ENCODE measurements at places on chromosomes 16 and 17. TPM values are rescaled to one million over a fixed set of nuclear protein-coding genes. Genes with fewer than 3 reads are reported as not detected.

Gene ASIC2
- total RNA-seq, result not detected

Gene CMTM2
- total RNA-seq, result not detected

Gene INO80E
- total RNA-seq, result 58.7 TPM

Gene DOC2A
- not detected for total RNA-seq

- H3K27me3 ChIP-seq, result no peaks in the 10 kb centered on the region
- no peaks in the 10 kb centered on the region for H3K4me1 ChIP-seq
- no peak for DNase-seq
- peaks cover 98% of the 10 kb centered on the region for H3K36me3 ChIP-seq
Measured at GRCh38 chr17:80382446-80382845, 32.5 kb upstream of the ENDOV start.

GRCh38 chr16:1485847-1486496 is 2.8 kb downstream of the PTX4 start:
- no peaks in the 10 kb centered on the region for H3K36me3 ChIP-seq
- H3K27ac ChIP-seq, result no peak overlapping the region
- no peaks in the 10 kb centered on the region for H3K27me3 ChIP-seq
- no peak for DNase-seq
- H3K4me1 ChIP-seq, result no peaks in the 10 kb centered on the region
- H3K4me3 ChIP-seq, result no peak overlapping the region

DNA sequence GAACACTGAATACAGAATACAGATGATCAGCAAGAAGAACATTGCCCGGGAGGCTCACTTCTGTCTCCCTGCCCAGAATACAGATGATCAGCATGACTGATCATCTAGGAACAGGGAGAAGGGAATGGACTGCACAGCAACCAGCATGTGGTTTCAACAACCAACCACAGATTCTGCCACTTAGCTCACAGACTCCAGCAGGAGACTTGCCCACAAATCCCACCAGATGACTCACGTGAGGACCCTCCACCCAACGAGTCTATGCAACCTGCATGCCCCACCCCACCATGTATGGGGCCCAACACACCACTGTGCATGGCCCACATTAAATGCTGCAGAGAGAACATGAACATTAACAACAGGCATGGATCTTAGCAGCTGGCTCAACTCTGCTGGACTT is 36.1 kb upstream of the ALOX12 start:
- H3K4me1 ChIP-seq, result no peaks in the 10 kb centered on the region
- H3K4me3 ChIP-seq, result no peak overlapping the region
- H3K27me3 ChIP-seq, result no peaks in the 10 kb centered on the region
- no peaks in the 10 kb centered on the region for H3K36me3 ChIP-seq
- no peak overlapping the region for H3K27ac ChIP-seq
- DNase-seq, result no peak

GRCh38 chr17:50877838-50878237 is 11.7 kb upstream of the TOB1 start:
- H3K36me3 ChIP-seq, result no peaks in the 10 kb centered on the region
- no peak overlapping the region for H3K27ac ChIP-seq
- DNase-seq, result no peak
- no peak overlapping the region for H3K4me3 ChIP-seq

DNA sequence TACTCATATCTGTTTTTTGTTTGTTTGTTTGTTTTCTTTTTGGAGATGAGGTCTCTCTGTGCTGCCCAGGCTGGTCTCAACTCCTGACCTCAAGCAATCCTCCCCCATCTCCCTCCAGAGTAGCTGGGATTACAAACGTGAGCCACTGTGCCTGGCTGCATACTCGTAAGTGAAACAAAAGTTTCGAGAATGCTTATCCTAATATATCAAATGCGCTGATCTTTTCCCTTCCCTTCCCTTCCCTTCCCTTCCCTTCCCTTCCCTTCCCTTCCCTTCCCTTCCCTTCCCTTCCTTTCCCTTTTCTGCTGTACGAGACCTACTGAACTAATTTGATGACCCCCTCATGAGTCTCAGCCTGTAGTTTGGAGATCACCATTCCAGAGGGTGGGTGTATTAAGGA is 122.1 kb downstream of the RGS9 start:
- no peak for DNase-seq
- H3K27me3 ChIP-seq, result no peaks in the 10 kb centered on the region
- H3K4me3 ChIP-seq, result no peak overlapping the region
- no peaks in the 10 kb centered on the region for H3K36me3 ChIP-seq
- H3K4me1 ChIP-seq, result no peaks in the 10 kb centered on the region

- peak overlapping the region; percentile 95 for H3K27ac ChIP-seq
- H3K4me1 ChIP-seq, result peaks cover 82% of the 10 kb centered on the region
- peak overlapping the region; percentile 61 for H3K4me3 ChIP-seq
- no peaks in the 10 kb centered on the region for H3K27me3 ChIP-seq
- DNase-seq, result peak; percentile 90
- H3K36me3 ChIP-seq, result peaks cover 36% of the 10 kb centered on the region
Measured at GRCh38 chr17:40097931-40098845, 2.2 kb downstream of the NR1D1 start.

Measured in suprapubic skin (tissue), 4 donors.